GM10248 (cell line): ENCODE measurements at places on chromosomes 3 and 15.
A peak's percentile ranks its signal among the peaks of the same experiment; 100 is the strongest.

DNA sequence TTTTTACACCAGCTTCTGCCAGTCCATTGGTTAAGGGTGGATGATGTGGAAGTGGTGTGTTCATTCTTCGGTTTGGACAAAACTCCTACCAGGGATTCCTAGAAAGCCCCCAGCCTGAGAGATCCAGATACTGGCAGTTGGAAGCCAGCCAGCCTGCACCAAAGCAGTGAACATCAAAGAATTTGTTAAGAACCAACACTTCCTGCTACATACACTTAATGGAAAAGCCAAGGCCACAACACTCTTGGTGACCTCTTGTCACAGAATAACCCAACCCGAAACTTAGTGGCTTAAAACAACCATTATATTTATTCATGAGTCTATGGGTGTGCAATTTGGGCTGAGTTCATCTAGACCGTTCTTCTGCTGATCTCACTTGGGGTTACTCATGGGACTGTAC lies 42.9 kb upstream of the ADAMTS9 start:
- DNase-seq, result no peak

DNA sequence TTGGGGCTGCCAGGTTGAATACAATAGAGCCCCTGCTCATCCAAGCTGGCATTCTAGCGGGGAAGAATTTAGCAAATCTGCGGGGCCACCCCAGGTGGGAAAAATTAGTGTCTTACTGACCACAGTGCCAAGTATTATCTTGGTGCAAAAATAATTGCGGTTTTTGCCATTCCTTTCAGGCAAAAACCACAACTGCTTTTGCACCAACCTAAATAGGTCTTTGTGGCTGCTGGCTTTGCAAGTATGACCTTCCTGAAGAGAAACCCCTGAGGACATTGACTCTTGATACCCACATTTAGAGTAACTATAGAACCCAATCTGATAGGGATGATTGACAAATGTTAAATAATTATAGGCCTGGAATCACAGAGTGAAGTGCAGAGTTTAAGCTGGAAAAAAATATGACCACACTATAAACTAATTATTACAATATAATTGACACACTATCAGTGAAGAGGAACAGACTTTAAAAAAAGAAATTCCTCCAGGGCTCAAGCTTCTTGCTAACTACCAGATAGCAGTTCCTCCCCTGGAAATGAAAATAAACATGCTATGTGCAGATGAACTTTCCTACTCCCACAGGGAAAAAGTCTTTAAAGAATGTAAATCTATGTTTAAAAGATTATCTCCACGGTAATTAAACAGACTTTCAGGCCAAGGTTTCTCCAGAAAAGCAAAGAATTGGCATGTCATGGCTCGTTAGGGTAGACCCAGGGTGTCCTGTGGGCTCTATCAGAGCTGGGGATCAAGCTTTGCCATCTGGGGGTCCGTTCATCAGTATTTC lies 34.4 kb downstream of the CA12 start:
- DNase-seq, result no peak

GRCh38 chr3:3766140-3766539 lies 33.1 kb upstream of the LRRN1 start:
- DNase-seq, result no peak

- no peak for DNase-seq
Measured at GRCh38 chr3:7346364-7346763, 485.4 kb downstream of the GRM7 start.

DNA sequence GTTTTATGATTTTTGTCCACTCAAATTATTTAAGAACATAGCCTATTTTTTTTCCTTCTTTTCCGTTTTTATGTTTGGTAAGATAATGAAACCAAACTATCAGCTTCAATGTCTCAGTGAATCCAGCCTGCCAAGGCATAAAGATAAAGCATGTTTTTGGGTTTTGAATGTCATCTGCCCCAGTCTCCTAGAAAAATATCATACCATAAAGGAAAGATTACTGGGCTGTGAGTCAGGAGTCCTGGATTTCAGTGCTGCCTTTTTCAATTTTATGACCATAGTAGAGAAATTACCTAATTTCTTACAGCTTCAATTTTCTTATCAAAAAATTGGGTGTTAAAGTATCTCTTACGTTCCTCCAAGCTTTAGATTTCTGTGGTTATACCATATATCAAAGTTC lies 87.5 kb downstream of the GAP43 start:
- no peak for DNase-seq

GRCh38 chr3:9199775-9200174 lies 49.7 kb downstream of the SRGAP3 start:
- no peak for DNase-seq

DNA sequence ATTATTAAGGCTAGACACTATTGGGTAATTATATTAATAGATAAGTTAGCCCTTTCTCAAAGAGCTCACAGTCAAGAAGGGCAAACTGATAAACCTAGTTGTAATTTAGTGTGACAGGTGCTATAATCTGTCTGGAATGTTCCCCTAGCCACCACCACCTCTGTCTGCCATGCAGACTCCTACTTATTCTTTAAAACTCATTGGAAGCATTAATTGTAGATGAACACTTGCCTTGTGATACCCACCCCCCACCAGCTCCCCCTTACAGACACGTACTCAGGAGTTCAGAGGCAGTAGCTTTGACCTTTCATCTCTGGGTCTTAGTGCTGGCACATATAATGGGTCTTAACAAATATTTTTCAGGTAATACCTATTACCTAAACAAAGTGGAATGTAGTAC lies 195.9 kb downstream of the TP63 start:
- no peak for DNase-seq

GRCh38 chr3:192130534-192131132 lies 596.7 kb downstream of the FGF12 start:
- DNase-seq, result peak; percentile 23

DNA sequence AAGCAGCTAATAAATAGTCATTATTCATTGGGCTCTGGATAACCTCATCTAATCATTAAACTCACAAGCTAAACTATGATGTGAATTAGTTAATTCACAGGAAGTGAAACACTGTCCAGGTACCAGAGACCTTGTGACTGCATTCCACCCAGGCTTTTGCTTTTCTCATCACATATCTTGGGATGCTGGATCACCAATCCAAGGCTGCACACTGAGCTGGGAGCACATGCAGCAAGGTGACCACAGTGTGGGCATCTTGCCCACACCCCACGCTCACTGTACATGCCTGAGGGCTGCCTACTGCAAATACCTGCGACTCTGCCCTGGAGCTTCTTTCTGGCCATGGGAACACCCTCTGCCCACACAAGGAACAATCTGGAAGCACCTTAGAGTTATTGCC lies 40.6 kb upstream of the TNFAIP8L3 start:
- DNase-seq, result no peak

GRCh38 chr3:123319760-123320159 lies 118.0 kb downstream of the SEC22A start:
- no peak for DNase-seq

DNA sequence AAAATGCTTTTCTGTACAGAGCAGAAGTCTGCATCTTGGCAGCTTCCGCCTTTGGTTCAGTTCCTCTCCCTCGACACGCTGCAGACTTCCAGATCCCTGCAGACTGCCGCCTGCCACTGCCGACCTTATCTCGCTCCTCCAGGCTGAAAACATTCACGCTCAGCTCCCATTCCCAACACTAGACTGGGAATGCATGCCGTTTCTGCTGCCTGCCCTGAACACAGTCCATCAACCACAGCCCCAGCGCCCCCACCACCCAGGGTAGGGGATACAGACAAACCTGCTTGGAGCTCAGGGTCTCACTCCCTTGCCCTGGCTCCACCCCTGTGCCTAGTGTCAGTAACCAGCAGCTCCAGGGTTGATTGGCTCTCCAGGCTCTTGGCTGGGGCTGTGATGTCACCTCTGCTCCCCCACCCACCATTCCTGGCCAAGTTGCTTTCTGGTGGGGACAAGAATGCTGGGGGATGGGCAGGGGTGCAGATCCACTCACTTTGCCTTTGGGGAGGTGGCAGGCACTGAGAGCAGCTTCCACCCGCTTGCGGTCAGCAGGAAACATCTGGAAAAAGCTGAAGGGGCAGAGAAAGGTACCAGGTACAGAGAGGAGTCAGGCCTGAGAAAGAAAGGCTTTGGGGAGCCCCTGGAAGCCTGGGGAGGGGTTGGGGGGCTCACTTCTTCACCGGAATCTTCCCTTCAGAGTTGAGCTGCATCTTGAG lies 6.1 kb downstream of the PLCB2 start:
- DNase-seq, result no peak

DNA sequence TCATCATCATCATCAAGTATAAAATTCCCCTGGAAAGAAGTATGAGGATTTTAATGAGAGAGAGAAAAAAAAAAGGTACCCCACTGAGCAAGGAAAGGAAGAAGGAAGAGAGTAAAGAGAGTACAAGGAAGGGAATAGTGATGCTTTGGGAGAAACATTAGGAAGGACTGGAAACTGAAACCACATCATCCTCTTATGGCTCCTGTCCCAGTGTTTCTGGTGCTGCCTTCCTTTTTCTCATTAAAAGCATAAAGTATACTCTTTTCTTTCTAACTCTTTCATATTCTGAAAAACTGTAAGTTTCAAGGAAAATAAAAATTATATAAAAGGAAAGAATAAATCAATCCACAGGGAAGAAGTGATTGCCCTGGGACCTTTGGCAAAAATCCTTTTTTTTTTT lies 616.4 kb upstream of the CBLB start:
- DNase-seq, result no peak

- no peak for DNase-seq
Measured at GRCh38 chr15:50791486-50791885, 26.0 kb upstream of the SPPL2A start.

GRCh38 chr3:185715091-185715490 lies 109.8 kb downstream of the IGF2BP2 start:
- no peak for DNase-seq

GRCh38 chr3:2765002-2765579 lies 345.1 kb downstream of the IL5RA start:
- DNase-seq, result no peak

- DNase-seq, result peak; percentile 22
Measured at GRCh38 chr3:67384760-67385397, 269.5 kb downstream of the SUCLG2 start.

GRCh38 chr3:32208447-32208846 lies 30.0 kb upstream of the CMTM8 start:
- no peak for DNase-seq

- no peak for DNase-seq
Measured at GRCh38 chr3:18526667-18527066, 101.5 kb upstream of the SATB1 start.

DNA sequence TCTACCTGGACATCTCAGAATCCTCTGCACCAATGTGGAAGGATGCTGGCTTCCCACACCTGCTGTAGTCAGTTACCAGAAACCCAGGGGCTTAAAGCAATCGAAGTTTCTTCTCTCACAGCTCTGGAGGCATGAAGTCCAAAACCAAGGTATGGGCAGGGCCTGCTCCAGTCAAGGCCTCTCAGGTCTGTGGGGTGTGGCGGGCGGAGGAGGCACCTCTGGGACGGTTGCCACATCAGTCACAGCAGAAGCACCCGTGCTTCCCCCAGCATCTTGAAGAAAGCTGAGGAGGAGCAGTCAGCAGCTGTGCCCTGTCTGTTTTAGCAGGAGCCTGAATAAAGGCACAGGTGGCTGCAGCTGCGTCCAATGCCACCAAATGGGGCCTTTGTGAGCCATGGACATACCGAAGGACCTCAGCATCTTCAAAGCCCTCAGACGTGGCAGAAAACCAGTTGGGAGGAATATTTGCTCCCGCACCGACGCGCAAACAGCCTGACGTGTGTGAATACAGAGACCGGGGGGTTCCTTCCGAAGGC lies 68.9 kb downstream of the TFRC start:
- DNase-seq, result no peak

DNA sequence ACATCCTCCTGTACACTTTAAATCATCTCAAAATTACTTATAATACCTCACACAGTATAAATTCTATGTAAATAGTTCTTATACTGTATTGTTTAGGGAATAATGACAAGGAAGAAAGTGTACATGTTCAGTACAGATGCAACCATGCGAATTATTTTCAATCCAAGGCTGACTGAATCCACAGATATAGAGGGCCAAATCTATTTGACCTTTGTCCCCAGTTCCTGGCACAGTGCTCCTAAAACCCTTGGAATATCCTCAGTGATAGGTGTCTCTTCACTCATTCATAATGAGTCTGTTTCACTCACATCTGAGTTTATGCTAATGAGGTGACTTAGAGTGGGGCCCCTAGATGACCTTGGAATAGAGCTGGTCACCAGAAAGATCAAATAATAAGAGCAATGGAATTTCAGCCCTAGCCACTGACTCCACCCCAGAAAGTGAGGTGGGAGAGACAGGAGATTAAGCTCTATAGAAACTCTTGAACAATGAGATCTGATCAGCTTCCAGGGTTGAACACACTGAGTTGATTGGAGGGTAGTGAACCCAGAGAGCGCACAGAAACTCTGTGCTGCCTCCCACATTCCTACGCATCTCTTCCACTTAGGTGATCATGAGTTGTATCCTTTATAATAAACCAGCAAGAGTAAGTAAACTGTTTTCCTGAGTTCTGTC lies 65.3 kb downstream of the ADAM10 start:
- DNase-seq, result no peak

DNA sequence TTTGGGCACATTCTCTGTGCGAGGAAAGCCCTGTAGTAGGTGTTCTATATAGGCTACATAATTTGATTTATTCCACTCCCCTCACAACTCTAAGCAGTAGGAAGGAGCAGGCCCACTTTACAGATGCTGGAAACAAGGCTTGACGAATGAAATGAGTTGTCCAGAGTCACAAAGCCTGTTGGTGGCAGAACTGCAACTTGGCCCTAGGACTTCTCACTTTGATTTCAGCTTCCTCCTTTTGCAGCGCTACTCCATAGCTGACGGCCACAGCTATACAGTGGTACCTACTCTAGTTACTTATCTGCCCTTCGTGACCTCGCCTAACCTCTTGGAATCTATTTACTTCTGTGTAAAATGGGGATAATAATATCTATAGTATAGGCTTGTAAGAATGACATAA lies 2.5 kb upstream of the IRAK2 start:
- DNase-seq, result no peak

GRCh38 chr15:85500729-85501128 lies 120.3 kb downstream of the AKAP13 start:
- DNase-seq, result no peak

DNA sequence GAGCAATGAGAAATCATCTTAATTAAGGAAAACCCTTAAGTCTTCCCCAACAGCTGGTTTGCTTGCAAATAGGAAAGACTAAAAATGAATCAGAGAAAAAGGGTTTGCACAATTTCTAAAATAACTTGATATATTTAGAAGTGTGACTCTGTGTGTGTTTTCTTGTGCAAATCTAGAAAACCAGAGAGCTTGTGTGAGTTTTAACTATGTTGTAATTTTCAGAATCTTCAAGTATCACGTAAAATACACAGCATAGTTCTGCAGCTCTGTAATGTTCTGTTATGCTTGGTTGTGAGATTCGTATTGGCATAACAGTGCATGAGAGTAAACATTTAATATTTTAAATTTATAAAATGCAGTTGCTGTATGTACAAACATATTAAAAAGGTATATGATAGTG lies 74.7 kb upstream of the GAP43 start:
- DNase-seq, result no peak

GRCh38 chr3:192449036-192449435 lies 278.3 kb downstream of the FGF12 start:
- no peak for DNase-seq

GRCh38 chr3:148727231-148727630 lies 29.5 kb downstream of the AGTR1 start:
- peak; percentile 16 for DNase-seq
